ENCODE measurements at places on chromosomes 16 and 17.

- DNase-seq: no peak
These were observed 40.1 kb downstream of the HIC1 start for GRCh38 chr17:2094891-2095535.

DNA sequence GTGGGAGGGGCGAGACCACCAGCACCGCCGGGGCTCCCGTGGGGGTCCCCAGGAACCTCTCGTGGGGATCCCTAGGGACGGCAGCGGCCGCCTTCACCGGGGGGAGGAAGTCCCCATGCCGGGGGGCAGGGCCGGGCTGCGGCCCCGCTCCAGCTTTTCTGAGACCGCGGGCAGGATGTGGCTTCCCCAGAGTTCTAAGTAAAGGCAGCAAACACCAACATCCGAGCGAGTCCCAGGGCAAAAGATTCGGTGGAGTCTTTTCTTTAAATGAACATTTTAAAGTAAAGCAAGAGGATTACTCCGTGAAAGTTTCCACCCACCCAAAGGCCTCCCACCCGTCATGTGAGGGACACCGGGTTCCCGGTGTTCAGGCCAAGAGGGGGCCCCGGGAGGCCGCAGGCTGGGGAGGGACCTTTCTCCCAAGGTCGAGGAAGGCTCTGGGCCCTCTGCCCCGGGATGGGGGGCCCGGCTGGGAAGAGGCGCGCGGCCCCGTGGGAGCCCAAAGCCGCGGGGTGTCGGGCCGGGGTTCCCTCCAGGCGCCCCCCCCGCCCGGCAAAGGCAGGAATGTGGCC, 137.2 kb upstream of the RPH3AL start:
- DNase-seq: peak; percentile 48

GRCh38 chr16:57279780-57280638, 4.5 kb downstream of the PLLP start:
- DNase-seq: no peak

DNA sequence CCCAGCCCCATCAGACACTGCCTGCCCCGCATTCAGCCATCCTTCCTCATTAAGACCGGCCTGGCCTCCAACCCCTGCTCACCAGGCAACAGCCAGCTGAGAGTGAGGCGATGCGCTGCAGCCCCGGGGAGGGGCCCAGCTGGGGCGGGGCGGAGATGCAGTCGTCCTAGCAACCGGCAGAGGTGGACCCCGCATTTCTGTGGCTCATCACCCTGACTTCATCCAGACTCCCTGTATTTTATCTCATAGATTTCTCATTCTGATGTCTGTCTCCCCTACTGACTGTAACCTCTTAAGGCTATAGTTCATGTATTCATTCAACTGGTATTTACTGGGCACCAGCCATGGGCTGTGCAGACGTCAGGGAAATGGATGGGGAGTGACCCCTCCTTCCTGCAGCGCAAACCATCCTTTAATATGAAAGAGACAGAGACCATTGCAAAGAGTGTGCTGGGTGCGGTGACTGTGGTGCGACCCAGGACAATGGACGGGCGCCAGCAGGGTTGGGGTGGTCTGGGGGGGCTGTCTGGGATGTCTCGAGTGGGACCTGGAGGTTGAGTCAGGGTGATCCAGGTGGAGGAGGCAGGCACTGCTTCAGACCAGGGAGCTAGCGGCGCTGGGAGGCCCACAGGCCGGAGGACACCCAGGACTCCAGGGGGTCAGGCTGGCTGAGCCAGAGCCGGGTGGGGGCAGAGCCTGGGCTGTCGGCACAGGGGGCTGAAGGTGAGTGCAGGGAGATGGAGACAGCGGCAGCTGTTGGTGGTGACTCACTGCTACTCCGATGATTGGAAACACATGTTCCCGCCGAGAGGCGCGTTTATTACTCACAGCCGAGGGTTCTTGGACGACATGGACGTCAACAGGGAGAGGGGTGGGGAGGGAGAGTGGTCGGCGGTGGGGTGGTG, 10.5 kb upstream of the TIMP2 start:
- DNase-seq: no peak

GRCh38 chr17:40283662-40284061, 4.0 kb upstream of the CDC6 start:
- DNase-seq: no peak

DNA sequence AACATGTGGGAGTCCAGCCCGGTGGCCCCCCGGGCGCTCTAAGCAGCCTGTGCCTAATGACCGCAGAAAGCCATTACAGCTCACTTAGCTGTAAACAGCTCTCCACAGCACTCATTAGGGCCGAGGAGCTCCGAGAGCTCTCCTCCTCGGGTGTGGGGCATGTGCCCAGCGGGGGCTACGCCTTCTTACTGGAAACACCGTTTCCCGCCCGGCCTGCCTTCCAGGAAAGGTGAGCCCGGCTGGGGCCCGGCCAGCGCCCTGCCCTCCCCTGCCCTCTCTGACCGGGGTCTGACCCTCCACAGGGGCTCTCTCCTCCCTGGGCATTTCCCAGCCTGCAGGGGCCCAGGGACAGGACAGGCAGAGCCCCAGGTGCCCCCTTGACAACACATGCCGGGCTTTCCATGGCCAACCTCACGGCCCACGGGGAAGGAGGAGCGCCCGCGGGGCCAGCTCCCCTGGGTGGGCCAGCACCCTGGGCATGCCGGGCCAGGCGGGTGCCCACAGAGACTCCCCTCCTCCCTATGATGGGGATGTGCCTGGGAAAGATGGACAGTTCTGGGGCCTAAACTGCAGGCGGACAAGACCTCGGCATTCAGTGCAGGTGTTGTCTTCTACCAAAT, 72.6 kb downstream of the SDK2 start:
- no peak for DNase-seq

- DNase-seq: no peak
These were observed 201.8 kb upstream of the CDH5 start for GRCh38 chr16:66164581-66165247.

- DNase-seq: no peak
These were observed 10.5 kb downstream of the NUFIP2 start for GRCh38 chr17:29283496-29283895.

DNA sequence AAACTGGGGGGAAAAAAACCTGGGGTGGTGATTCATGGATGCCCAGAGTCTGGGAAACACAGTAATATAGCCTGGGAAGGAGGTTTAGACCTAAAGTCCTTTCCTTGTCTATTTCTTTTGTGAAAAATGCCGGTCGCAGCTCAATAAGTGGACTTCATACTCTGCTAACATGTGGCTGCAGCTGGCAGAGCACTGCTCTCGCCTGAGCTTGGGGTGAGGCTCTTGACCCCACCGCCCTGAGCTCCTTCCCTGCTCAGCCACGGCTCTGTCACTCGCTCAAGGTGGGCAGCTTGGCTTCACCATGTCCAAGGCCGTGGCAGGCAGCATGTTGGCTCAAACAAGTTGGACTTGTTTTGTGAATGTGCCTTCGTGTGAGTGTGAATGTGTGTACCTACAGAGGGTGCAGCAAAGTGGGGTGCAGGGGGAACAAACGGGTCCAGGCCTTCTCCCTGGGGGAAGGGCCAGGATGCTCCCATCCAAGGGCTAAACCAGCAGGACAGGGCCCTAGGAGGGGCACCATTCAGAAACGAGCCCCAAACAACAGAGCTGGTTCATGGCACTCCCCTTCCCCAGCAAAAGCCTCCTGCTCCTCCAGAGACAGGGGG, 4.9 kb downstream of the FA2H start:
- DNase-seq: no peak

- no peak for DNase-seq
These were observed 28.7 kb downstream of the TMEM186 start for GRCh38 chr16:8768692-8769091.

Data from stimulated activated CD8-positive, alpha-beta memory T cell treated with anti-CD3 and anti-CD28 coated beads, Interleukin-4, amount 100 ng/mL, for 1 hour (primary cell).